Fibroblast of skin of right biceps (primary cell): ENCODE measurements at places on chromosomes 4 and X.
A peak's percentile ranks its signal among the peaks of the same experiment; 100 is the strongest.

- peak; percentile 23 for DNase-seq
These were observed 19.2 kb downstream of the TRIM2 start for GRCh38 chr4:153223427-153223801.

GRCh38 chr4:37865450-37865849 lies 25.4 kb upstream of the TBC1D1 start:
- no peak for DNase-seq

GRCh38 chr4:122531038-122531437 lies 74.5 kb upstream of the IL2 start:
- DNase-seq, result no peak

DNA sequence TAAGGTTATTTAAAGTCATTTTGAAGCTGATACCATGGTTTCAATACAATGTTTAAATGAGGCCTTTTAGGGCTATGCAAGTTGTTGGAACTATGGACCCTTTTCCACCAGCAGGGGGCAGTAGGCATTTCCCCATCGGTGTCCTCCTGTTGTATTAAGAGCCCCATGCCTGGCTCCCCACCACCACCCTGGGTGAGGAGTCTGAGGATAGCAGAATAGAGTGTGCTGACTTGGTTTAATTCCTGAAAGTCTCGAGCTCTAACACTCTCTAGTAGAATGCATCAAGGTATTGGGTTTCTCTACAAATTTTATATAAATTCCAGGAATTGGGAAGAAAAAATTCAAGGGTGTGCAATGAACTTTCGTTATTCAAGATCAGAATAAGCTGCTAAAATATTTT lies 234.8 kb upstream of the JADE1 start:
- peak; percentile 51 for DNase-seq

DNA sequence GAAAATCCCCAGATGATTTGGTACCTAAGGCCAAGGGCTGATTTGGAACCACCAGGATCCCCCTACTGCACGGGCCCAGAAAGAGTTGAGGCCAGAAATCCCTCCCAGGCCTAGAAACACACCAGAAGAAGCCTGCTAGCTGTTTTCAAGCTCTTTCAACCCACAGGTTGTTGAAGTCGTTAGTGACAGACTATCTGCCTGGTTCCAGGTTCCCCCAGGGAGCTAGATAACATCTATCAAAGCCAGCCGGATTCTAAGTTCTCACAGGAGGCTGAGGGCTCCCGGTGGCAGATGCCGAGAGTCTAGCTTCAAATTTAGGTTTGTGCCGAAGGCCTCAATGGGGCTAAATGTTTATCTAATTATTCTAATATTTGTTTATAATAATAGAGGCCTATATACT lies 132.0 kb upstream of the ATP6AP2 start:
- DNase-seq, result no peak

DNA sequence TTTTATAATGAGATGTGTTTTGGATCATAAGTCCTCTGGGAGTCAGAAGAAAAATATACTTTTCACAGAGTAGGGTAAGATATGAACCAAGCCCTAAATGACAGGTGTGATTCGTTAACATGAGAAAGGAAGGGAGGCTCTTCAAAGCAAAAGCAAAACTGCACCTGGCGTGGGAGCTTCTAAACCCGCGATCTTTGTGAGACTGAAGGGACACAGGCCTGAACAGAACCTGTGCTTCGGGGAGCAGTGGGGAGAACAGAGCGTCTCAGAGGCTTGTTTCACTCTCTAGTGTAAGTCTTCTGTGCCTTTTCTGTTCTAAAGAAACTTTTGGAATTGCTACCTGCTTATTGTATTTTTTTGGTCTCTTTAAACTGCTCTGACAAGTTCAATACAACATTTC lies 30.2 kb upstream of the CYP4V2 start:
- DNase-seq, result no peak

DNA sequence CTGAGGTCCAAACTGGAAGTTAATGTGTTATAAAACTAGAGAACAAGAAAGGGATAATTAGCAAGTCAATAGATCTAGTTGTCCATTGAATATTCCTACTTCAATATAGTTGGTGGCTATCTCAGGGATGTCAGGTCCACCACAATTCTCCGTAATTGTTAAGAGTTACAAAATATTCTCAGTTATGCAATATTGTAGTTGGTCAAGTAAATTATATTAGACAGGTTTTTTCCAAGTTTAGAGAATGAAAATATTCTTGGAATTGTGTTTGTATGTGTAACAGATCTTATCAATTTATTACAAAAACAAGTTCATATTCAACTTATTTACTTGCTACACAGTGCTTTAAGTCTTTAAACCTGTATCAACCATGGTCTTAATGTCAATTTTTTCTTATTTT lies 547.4 kb downstream of the SPRY1 start:
- no peak for DNase-seq

- DNase-seq, result no peak
These were observed 49.9 kb upstream of the LRPAP1 start for GRCh38 chr4:3582091-3582475.
